ENCODE measurements at places on chromosomes 7 and 10.
A peak's percentile ranks its signal among the peaks of the same experiment; 100 is the strongest.

GRCh38 chr10:103892181-103892580 is 25.8 kb downstream of the STN1 start:
- DNase-seq = no peak

GRCh38 chr7:83866582-83866981 is 217.6 kb upstream of the SEMA3E start:
- no peak for DNase-seq

- DNase-seq = no peak
Measured at GRCh38 chr7:152649220-152649619, 26.7 kb downstream of the XRCC2 start.

GRCh38 chr10:725302-725701 is 35.8 kb upstream of the DIP2C start:
- no peak for DNase-seq

DNA sequence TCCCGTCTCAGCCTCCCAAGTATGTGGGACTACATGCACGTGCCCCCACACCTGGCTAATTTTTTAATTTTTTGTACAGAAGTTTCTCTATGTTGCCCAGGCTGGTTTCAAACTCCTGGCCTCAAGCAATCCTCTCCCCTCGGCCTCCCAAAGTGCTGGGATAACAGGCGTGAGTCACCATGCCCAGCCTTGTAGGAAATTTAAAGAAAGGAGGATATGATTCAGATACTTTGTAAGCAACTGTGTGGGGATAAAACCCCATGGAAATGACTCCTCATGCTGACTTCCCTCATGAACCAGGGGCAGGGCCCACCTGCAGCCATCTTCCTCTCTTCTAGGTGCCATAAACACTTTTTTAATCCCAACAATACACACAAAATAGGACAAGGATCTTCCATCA is 50.2 kb downstream of the APBB1IP start:
- no peak for DNase-seq

- DNase-seq = no peak
Measured at GRCh38 chr7:12623885-12624498, 53.5 kb downstream of the SCIN start.

- no peak for DNase-seq
Measured at GRCh38 chr10:14508725-14509124, 178.0 kb upstream of the FRMD4A start.

DNA sequence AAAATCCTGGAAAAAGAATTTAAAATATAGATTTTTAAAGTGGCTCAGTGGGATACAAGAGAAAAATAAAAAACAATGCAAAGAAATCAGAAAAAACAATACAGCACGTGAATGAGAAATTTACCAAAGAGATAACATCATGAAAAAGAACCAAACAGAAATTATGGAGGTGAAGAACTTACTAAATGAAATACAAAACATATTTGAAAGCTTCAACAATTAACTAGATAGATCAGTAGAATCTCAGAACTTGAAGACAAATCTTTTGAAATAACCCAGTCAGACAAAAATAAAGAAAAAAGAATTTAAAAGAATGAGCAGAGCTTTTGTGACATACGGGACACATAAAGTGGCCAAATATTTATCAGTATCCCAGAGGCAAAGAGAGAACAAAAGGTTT is 71.2 kb upstream of the DIP2C start:
- no peak for DNase-seq

- DNase-seq = no peak
Measured at GRCh38 chr10:108684431-108684830, 1238.9 kb downstream of the XPNPEP1 start.

DNA sequence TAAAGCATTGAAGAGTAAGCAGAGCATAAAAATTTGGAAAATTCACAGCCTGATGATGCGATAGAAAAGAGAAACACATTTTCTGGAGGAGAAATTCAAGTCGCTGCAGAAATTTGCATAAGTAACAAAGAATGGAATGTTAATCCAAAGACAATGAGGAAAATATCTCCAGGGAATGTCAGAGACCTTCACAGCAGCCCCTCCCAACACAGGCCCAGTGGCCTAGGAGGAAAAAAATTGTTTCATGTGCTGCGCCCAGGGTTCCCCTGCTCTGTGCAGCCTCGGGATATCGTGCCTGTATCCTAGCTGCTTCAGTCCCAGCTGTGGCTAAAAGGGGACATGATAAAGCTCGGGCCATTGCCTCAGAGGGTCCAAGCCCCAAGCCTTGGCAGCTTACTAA is 206.8 kb downstream of the TPK1 start:
- DNase-seq = no peak

GRCh38 chr7:142808461-142808801 is 37.7 kb downstream of the PRSS2 start:
- no peak for DNase-seq

DNA sequence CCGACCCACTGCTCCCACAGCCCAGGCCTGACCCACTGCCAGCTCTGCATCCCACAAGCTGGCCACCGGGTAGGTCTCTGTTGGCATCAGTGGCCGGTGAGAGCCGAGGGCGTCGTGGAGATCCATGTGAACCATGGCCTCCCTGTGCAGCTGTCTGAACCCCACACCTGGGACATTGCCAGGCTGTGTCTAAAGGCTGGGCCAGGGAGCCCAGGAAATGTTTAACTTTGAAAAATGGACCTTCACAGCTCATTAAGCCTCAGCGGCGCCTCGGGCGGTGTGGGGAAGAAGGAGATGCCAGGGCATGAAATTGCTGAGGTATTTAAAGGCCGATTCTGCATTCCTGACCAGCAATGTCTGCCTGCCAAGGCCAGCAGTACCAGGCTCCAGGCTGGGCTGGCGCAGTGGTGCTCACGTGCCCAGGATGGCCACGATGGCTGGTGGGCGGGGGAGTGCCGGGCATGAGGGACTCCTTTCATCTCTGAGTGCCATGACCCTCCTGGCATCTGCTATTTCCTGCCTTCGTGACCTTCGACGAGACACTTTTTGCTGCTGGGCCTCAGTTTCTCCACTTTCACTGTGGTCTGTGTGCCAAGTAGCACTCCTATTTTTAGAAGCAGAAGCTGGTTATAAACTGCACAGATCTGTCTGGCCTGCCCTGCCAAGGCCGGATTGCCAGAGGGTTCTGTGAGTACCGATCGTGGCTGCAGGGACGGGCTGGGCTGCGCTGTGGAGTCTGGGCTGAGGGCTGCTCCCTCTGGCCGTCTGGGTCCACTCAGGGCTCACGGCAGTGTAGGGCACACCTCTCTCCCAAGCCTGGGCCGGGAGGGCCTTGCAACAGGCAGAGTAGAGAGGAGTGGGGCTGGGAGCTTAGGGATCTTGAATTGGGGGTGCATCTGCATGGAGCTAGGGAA is 21.8 kb downstream of the ELFN1 start:
- DNase-seq = no peak

GRCh38 chr7:137354396-137354795 is 10.9 kb upstream of the PTN start:
- no peak for DNase-seq

DNA sequence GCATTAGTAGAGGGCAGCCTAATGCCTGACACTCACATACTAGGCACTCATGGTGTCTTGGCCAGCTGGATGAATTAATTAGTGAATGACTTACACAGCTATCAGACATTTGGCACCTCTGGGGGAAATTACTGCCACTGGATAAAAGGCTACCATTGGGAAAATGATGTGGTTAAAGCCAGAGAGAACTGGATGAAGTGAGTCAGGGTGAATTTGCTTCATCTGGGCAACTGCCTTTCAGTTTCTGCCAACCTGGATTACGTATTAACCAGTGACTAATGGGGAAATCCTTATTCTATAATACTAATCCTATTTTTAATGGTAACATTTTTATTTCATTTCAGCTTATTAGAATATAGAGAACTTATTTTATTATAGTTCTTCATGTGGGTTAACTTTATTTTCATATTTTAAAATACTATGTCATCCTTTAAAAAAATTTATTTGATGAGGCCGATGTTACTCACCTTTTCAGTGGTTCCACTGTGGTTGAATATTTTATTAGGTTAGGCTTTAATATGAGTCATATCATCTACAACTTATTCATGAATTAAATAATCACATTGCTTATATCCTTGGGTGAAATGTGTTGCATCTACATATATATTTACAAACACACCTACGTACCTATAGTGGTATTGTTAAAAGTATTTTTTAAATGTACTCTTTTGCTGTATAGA is 85.6 kb upstream of the CAPZA2 start:
- no peak for DNase-seq

DNA sequence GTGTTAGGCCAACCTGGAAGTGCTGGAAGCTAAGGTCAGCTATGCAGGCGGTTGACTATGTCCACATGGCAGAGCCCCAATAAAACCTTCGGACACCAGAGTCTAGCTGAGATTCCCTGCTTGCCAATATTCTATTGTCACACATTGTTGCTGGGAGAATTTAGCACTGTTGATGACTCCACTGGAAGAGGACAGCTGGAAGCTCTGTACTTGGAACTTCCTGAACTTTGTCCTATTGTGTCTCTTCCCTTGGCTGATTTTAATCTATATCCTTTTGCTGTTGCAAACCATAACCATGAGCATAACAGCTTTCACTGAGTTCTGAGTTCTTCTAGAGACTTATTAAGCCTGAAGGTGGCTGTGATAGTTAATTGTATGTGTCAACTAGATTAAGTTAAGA is 12.0 kb downstream of the XRCC2 start:
- DNase-seq = no peak

DNA sequence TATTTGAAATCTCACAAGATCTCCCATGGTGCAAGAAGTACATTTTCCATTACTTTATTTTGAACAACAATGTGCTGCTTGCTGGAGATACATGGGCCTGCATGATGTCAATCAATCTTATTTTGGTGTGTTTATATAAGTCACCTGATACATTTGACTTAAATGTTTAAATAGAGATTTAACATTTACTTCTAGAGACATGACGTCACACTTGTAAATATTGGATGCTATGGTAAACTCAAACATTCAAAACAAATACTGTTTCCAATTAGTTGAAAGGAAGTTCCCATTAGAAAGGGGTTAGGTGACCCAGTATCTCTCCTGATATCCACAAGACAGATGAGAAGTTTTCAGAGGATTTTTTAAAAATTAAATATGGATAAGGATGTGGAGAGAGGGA is 214.5 kb downstream of the NSUN6 start:
- no peak for DNase-seq

- no peak for DNase-seq
Measured at GRCh38 chr7:151273651-151274390, 25.3 kb upstream of the SMARCD3 start.

DNA sequence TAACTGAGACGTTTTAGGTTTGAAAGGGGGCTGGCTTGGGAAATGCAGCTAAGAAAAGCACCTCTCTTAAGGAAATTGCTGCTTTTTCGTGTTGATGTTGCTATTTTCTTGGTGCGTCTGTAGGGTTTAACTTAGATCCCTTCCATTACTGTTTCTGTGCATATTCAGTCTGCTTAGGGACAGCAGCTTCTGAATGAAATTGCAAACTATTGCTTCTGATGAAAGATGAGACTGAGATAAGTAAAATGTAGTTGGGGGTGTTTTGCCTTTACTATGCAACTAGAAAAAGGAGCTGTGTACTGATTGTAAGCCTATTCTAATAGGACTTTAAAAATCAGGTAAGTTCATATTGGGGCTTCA is 772 bp downstream of the HDAC9 start:
- DNase-seq = no peak

GRCh38 chr7:85522070-85522469 is 335.2 kb upstream of the SEMA3D start:
- no peak for DNase-seq

DNA sequence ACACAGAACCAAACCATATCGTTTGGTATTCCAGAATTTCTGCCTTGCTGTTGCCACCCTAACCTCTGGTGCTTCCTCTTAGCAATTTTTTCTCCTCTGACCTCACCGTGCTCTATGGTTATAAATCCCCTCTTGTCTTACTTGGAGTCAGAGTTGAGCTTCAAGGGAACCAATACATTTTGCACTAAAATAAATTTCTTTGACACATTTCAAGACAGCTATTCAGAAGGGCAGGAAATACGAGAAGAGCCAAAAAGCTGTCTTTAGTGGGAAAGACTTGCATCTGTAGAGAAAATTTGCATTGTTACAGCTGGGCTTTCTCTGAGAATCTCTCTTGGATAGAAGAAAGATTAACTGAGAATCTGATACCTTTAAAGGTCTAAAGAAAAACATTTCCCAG is 14.5 kb upstream of the AKR1C2 start:
- DNase-seq = no peak

- DNase-seq = peak; percentile 32
Measured at GRCh38 chr10:11472158-11472753, 139.2 kb downstream of the USP6NL start.

DNA sequence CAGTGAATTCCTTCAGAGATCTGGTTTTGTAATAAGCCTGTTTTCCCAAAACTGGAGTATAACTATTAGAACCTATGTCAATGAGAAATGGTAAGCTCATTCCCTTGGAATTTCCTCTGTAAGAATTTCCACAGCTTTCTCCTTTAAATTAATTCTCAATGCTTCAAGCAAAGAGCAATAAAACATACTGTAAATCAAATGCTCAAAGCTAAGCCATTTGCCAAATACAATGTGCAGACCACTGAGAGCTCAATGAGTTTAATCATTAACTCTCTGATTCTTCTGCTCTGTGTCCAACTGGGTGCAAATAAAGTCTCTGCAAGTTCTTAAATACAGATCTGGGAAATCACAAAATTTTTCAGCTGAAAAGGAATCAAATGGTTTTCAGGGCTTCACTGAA is 227.6 kb upstream of the IMMP2L start:
- no peak for DNase-seq

DNA sequence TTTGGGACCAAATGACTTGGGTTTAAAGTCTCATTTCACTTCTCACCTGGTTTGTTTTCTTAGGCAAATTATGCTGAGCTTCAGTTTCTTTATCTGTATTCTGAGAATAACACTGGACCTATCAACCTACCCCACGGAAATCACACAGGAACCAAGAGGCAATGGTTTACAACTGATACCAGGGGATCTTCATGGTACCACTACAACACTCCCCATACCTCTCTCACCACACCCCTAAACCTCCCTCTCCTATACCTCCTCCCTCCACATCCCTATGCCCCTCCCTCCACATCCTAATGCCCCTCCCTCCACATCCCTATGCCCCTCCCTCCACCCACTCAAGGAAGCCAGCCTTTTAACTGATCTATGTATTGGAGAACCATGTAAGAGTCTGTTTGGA is 9.9 kb downstream of the FAM204A start:
- no peak for DNase-seq

- no peak for DNase-seq
Measured at GRCh38 chr7:81790120-81790500, 20.3 kb upstream of the HGF start.

GRCh38 chr10:42937649-42938180 is 139.2 kb upstream of the RET start:
- no peak for DNase-seq

DNA sequence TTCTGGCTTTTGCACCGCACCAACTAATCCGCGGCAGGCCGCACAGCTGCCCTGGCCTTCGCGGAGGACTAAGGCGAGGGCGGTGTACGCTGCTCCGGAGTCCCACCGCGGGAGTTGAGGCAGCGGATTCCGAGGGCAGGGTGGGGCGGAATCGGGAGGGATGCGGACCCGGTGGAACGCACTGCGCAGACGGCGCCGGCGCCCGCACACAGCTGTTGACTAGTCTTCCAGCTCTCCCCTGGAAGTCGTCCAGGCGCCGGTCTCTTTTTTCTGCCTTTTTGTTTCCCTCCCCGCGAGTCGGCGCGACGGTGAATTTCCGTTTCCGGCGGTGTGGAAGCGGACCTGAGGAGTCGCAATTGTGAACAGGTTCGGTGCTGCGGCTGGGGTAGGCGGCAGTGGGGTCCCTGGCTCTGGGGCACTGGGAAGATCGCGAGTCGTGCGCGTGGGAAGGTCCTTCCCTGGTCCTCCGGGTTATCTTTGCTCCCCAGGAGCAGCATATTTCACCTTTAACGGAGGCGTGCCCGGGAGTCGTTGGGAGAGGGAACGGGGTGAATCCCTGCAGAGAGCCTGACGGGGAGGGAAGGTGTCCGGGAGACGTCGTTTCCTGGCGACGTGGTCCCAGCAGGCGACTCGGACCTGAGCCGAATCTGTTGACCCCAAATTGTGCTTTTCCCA is at the start of gene ASAH2B:
Gene ASAH2B, plus strand, starts transcription at position 319 of the 675 bp plus-strand sequence. CDS start 5,195 bp downstream, outside the sequence.
- peak; percentile 25 for DNase-seq

Data from GM18507 (cell line).